ENCODE measurements at places on chromosomes 6 and 20.

DNA sequence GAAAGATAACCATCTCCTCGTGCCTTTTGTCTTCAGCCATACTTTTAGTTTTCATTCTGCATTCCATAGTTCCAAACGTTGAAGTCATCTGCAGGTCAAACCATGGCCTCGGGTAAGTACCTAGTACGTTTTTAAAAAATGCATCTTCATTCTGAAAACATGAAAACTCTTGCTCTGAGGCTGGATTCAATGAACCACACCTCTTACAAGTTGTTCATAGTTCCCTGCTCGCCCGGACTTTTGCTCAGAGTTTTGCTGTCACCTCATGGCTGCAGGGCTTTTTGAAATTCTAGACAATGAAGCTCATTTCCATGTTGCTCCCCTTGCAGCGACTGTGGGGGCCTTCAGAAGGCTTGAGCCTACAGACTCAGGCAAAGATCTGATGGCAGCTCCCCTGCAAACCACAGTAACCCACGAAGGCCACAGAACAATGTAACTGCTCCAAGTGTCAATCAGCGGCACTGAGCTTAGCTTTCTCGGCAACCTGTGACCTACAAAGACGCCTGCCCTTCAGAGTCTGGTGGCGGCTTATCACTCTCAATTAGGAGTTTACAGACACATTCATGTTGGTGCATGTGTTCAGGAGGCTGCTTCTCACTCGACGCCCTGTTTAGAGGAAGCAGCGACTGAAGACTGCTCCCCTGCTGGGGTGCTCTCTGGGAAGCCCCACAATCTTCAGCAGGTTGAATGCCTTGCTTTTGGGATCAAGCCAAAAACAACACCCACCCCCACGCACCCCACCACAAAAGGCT, 61.2 kb downstream of the FOXC1 start:
- DNase-seq, result no peak

- DNase-seq, result no peak
Measured at GRCh38 chr6:12909833-12910232, 193.3 kb downstream of the PHACTR1 start.

DNA sequence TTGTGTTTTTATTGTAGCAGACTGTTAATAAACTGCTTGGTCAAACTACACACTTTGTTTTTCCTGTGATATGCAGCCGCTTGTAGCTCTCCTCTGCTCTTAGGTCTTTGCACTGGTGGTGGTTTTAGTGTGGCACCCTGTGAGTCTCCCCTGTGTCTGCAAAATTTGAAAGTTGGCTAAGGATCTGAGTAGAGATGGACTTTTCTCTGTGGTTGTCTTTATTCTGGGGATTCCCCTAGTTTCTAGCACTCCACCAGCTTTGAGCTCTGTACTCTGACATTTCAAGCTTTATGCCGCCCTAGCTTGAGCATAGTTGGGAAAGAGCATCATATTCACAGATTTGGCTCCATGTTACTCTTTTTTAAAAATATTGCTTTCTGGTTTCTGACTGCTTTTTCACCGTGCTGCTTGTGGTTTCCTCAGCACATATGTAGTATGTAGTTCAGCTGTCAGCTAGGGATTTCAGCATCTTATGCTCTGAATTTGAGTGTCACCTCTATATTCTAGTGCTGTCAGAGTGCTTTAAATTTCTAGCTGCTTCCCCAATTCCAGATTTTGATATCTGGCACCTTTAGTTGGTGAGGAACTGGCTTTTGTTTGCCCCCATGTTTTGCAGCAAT, 25.4 kb downstream of the CDYL start:
- no peak for DNase-seq

DNA sequence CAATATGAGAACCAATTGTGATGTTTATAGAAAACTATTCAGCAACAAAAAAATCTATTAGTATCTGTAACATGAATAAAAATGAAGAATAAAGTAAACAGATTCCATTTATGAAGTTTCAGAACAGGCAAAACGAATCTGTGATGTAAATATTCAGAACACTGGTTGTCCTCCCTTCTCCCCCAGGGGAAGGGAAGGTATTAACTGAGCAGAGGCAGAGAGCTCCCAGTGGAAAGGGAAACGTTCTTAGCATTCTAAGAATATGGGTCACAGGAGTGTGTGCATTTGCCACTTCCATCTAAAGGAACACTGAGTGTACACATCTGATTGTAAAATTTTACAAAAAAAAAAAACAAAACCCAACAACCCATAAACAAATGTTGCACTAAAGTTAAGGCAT, 23.1 kb downstream of the SPAG4 start:
- DNase-seq, result no peak

- DNase-seq, result no peak
Measured at GRCh38 chr20:24891546-24892393, 57.3 kb upstream of the CST7 start.

Data from stimulated activated CD4-positive, alpha-beta T cell treated with anti-CD3 and anti-CD28 coated beads, TNF-alpha, amount 100 ng/mL, for 48 hours (primary cell).